ENCODE measurements at places on chromosomes 2 and 18.

DNA sequence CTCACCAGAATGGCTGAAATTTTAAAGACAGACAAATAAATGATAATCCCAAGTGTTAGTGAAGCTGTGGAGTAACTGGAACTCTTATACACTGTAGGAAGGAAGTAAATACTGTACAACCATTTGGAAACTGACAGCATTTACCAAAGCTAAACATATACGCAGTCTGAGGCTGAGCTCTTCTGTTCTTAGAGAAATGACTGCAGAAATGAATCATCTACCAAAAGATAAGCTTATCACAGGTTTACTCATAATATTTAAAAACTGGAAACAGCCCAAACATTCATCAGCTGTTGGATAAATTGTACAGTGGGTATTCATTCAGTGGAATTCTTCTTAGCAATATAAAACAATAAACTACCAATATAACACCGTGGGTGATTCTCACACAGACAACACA is 218.2 kb upstream of the RAB12 start:
- DNase-seq, result no peak

GRCh38 chr2:224379986-224380385 is 21.9 kb downstream of the FAM124B start:
- no peak for DNase-seq

- DNase-seq, result no peak
Measured at GRCh38 chr2:239585422-239585821, 184.6 kb upstream of the HDAC4 start.

- DNase-seq, result no peak
Measured at GRCh38 chr2:110167326-110168000, 37.4 kb downstream of the NPHP1 start.

DNA sequence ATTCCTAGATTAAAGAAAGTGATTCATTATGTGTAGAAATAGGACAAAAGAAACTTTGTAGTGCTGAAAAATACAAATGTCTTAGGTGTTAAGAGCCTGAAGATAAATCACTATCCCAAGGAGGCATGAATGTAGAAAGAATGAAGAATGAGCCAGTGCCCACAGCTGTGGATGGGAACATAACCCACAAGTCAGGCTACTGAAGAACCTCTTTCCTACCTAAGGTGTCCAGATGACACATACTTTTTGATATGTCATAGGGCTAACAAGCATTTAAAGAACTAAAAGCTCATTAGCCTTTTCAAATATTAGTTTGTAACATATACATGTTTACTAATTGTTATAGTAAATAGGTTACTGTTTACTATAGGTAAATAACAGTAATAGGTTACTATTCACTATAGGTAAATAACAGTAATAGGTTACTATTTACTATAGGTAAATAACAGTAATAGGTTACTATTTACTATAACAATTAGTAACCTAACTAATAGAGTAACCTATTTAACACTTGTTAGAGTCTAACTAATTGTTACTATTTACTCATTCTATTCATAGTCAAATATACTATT is 275.0 kb upstream of the KYNU start:
- DNase-seq, result no peak

- DNase-seq, result no peak
Measured at GRCh38 chr2:47422560-47422959, 19.6 kb downstream of the MSH2 start.

DNA sequence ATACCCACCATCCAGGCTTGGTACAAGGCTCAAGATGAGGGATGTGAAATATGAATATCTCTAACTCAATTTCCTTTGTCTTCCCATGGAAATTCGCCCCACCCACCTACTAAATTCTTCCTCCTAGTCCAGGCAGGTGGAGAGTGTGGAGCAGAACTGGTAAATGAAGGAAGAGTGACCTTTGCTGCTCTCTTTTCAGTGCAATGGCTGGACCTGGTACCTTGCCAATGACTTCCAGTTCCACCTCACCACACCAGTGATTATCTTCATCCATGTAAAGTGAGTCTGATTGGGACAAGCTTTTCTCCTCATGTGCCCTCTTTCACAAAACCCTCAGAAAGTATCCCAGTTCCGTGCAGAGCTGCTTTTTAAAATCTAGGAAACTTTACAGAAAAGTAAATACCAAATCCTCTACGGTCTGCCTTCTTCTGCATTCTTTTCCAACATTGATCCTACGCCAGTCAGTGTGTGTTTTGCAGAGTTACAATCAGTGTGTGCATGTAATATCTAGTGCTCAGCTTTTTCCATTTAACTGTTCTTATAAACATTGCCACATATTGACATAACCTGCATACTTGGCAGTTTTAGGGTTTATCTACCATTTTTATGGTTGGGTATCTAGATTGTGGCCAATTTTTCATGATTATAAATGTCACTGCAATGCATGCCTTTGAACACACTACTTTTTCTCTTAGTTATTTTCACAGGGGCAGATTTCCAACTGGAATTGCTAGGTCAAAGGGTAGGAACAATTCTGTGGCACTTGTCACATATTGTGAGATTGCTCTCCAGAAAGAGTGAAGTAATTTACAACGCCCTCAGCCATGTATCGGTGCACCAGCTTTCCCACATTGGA is 86.5 kb upstream of the SEC11C start:
- no peak for DNase-seq

GRCh38 chr2:187867165-187867564 is 312.9 kb upstream of the TFPI start:
- no peak for DNase-seq

- no peak for DNase-seq
Measured at GRCh38 chr2:43067254-43068040, 159.0 kb downstream of the ZFP36L2 start.

GRCh38 chr2:8872821-8873432 is 35.5 kb upstream of the KIDINS220 start:
- no peak for DNase-seq

- peak; percentile 63 for DNase-seq
Measured at GRCh38 chr18:23498877-23499276, 4.4 kb upstream of the RMC1 start.

DNA sequence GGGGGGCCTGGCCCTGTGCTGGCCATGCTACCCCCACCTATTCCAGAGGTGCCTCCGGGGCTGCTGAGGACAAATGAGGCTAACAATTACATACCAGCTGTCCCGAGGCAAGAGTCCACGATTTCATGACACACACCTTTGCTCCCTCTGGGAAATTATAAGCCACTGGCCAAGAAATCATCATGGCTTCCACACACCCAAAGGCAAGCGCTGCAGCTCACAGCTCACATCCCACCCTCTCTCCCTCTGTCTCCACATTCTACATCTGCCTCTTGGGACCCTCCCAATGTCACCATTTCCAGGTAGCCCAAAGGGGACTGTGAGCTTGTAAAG is 134.4 kb downstream of the HDAC4 start:
- DNase-seq, result no peak

- no peak for DNase-seq
Measured at GRCh38 chr18:47413327-47413726, 161.9 kb upstream of the SKOR2 start.

- DNase-seq, result peak; percentile 43
Measured at GRCh38 chr2:6986912-6987361, 69.7 kb downstream of the RNF144A start.

GRCh38 chr2:118833716-118834439 is 13.6 kb downstream of the EN1 start:
- no peak for DNase-seq

DNA sequence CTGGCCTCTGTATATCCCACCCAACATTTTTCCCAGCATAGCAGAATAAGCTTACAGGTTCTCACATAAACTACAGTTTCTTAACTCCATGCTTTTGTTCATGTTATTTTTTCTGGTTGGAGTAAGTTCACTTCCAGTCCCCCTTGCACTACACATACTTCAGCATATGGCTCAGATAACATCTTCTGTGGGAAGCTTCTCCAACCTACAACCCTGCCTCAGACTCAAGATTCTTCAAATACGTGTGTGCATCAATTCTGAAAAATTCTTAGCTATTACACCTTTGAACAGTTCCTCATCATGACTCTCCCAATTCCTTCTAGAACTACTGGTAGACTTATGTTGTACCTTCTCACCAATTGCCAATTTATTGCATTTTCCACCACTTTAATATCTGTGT is 7.5 kb upstream of the CPLX4 start:
- DNase-seq, result no peak

DNA sequence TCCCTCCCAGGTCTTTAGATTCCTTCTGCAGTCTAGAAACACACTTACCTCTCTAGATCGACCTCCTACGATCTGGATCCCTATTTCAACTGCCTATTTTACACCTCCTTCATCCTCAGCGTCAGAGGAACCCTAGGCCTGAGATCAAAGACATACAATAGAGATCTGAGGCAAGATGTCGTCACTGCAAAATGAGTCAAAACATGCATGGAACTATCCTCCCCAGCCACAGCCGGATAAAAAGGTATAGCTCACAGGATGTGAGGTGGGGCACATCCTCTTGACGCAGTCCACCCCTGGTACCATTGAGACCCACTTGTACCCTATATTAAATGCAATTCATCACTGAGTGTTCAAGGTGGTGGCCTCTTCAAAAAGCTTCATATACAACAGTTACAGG is 63.7 kb upstream of the DNAJC10 start:
- DNase-seq, result no peak

DNA sequence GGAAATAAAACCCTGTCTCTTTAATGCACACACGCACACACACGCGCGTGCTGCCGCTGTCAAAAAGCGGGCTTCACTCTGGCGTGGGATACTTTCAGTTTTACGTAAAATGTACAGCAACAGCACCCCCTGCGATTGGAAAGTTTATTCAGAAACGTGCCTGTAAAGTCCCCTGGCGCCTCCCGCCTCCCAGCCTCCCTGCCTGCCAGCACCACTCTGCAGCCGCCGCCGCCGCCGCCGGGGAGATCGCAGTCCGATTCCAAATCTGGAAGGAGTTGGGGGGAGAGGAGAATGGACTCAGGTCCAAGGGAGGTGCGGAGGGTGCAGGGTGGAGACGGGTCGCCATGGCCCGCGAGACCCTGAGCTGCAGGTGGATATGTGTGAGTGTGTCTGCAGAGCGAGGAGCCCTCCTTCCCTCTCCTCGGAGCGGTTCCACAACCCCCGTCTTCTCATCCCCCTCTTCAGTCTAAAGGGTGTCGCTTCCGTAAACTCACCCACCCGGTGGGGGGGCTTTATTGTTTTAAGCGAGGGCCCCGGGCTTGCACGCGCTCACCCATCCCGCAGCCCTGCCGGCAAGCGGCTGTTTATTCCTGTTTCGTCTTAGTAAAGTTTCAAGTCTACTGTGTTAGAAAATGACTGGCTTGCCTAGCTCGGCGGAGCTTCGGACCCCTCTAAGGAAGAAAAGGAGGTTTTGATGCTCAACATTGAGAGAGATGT is 1.8 kb upstream of the BCL11A start:
- DNase-seq, result no peak

DNA sequence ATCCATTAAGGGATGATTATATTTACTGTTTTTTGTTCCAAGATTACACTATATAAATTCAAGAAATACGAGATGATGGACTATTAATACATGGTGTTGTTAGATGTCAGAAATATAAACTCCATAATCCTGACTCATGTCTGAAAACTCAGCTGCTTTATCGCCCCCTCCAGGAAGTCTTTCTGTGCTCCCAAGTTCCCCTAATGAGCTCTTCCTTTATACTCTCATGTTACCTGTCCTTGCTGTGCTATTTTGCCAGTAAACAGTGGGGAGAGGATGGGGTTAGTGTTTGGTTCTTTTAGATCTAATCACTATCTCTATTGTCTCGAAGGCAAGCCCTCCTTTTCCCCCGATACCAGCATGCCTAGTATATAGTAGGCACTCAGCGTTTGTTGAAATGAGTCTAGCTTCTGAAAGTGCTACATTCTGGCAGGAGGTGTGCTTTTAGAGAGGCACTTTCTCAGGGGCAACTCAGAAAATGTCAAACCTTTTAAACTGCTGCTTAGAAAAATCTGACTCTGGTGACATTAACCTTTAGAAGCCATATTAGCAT is 21.4 kb upstream of the BARD1 start:
- no peak for DNase-seq

- DNase-seq, result no peak
Measured at GRCh38 chr2:6394276-6394675, 471.4 kb downstream of the CMPK2 start.

DNA sequence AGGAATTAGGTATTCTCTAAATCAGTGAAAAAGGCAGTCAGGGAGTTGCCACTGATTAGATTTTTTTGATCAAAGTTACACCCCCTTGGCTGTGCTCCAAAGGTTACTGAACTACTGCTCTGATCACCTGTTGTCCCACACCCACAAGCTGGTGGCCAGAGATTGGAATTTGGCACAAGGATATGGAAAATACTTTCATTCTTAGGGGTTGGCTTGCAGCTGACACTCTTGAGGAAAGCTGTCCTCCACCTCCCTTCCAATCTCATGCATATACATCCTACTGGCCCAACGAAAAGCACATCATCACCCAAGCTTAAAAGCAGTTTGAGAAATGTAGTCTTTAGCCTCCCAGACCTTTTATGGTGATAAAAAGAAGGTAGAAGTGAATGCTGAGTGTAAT is 329.5 kb upstream of the CHAC2 start:
- DNase-seq, result no peak

GRCh38 chr2:112793449-112793978 is 9.2 kb upstream of the IL1A start:
- DNase-seq, result no peak

DNA sequence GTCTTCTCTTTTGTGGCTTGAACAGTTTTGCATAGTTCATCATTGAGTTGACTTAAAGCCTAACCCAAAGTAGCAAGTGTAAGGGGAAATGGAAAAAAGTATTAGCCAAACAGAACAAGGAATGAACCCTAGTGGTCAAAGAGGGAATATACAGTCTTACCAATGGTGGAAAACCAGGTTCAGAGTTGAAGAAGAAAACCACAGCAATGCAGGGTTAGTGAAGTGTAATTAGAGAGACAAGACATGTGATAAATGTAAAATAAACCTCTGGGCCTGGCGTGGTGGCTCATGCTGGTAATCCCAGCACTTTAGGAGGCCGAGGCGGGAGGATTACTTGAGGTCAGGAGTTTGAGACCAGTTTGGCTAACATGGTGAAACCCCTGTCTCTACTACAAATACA is 2.4 kb downstream of the TTN start:
- no peak for DNase-seq

GRCh38 chr2:195151711-195152110 is 505.3 kb upstream of the SLC39A10 start:
- no peak for DNase-seq
